Stimulated activated CD4-positive, alpha-beta T cell treated with anti-CD3 and anti-CD28 coated beads, Interleukin-15, amount 100 ng/mL, for 1 hour (primary cell): ENCODE measurements at places on chromosomes 4 and X.

DNA sequence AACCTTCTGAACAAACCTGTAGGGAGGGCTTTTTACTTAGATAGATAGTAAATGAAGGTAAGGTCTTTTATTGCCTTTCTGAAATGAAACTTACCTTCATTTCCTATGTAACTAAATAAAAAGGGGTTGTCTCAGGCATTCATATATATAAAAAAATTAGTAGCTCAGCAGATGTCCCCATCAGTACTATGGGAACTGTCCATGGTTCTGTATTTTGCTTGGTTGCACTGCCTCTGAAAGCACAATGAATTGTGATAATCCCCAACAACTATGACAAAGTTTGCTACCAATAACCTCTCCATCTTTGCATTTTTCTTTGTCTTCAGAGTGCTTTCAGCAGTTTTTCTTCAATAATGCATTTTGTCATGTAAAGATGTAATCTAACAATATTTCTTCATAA, 222.4 kb downstream of the SLIT2 start:
- DNase-seq = no peak

GRCh38 chr4:139208404-139208945, 31.5 kb upstream of the ELF2 start:
- DNase-seq = no peak

- no peak for DNase-seq
These were observed 7.5 kb upstream of the PTCHD1 start for GRCh38 chrX:23327104-23327503.

DNA sequence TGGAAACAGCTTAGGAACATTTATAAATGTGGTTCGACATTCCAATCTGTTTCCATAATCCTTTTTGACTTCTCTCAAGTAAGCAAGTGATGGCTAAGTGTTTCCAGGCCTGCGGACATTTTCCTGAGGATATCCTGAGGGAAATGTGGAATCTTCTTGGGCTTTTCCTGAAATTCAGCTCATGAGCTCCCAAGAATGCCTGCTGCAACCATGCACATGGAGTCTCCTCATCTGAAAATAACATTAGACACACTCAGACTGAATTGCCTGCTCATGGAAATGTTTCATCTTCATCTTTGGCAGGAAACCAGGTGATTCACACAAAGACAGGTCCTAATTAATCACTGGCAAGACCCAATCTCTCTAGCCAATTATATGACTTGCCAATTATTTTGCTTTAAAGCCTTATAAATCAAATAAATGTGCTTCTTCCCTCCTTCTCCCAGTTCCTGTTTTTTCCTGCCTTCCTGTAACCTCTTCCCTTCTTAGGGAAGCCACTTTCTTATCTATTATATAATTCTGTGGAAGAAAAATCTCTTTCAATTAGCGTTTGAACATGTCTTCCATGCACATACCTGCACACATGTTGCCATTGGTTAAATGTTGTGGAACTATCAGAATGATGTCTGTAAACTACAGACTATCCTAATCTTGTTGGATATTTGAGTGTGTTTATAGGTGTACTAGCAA, 104.6 kb upstream of the MXRA5 start:
- no peak for DNase-seq

DNA sequence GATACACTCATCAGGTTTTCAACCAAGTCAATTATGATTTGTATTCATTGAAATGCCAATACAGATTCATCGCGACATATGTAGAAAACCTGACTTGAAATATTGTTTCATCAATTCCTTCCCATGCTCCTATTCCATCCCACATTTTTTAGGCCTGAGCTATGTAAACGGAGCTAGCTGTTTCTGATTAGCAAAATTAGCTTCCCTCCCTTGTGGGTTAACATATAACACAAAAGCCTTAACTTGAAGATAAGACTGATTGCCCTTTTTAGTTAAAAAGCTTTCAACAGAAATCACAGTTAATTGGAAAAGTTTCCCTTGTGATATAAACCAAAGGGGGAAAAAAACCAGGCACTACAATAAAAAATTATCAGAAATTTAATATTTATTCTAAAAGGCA, 32.8 kb upstream of the DCLK2 start:
- DNase-seq = no peak

DNA sequence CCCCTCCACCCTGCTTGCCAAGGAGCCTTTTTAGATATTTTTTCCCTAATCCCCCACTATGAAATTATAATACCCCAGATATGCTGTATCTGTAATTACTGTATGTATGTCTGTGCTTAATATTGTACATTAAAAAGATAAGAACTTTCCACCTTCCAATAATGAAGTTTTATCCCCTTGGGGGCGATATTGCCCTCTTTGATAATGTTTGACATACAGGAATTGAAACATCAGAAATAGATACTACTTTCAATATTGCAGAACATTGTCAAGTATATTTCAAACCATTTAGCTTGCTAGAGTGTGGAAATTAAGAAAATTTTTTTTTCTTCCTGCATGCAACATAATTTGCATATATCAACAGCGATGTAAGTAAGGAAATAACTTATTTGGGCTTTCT, 58.9 kb downstream of the NAF1 start:
- DNase-seq = no peak

GRCh38 chr4:145823743-145824142, 114.9 kb downstream of the ZNF827 start:
- no peak for DNase-seq

DNA sequence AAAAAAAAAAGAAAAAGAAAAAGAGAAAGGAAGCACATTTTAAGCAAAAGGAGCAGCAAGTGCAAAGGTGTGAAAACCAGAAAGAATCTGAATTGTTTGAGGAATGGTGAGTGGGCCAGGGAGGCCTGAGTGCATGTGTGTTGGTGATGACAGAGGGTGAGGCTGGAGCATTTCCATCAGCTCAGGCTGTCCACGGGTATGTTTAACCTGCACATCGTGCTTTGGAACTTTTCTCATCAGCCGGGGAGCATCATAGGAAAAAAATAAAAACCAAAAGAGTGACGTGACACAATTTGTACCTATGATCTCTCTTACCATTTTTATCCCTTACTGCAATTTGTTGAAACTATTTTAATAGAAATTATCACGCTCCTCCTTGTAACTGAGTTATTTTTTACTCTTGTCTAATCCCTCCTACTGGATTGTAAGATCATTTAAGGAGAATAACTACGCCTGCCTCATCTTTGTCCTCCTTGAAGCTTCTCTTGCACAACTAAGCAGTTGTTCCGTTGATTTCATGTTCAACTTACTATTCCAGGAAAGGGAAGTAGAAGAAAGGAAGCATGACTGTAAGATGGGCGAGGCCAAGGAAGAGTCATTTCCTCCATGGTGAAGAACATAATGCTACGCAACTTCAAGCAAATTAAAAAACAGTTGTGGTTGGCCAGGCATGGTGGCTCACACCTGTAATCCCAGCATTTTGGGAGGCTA, 7.0 kb downstream of the PALLD start:
- DNase-seq = no peak

DNA sequence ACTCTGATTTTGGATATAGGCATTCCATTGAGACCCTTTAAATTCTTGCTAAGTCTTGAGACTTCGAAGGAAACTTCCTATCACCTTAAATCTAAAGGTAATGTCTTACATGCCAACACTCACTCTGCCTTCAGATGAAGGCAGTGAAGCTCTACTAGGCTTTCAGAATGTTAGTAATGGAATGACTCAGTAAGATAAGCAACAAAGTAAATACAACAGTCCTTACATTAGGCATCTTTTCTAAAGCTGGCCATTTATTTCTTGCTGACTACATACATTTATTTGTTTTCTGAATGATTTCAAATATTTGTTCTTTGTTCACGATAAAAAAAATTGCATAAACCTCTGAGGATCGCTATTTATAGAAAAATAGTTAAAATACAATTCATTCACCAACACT, 43.5 kb downstream of the ASIC5 start:
- DNase-seq = no peak

DNA sequence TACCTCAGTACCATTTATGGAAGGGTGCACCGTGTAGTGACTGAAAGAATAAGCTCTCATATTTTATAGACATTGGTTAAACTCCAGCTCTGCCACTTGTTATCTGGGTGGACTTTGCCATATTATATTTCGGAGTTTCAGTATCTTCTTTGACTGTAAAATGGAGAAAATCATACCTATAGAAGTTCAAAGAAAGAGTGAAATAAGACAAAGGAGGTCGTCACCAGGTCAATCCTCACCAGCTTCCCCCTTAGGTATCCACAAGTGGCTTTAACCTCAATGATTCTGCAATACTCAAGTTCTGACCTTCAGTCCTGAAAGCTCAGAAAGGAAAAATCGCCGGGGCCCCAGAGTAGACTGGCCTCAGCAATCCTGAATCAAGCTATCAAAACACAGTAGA, 64.3 kb downstream of the TMEM144 start:
- no peak for DNase-seq

GRCh38 chr4:81676537-81676936, 204.8 kb upstream of the RASGEF1B start:
- DNase-seq = no peak

DNA sequence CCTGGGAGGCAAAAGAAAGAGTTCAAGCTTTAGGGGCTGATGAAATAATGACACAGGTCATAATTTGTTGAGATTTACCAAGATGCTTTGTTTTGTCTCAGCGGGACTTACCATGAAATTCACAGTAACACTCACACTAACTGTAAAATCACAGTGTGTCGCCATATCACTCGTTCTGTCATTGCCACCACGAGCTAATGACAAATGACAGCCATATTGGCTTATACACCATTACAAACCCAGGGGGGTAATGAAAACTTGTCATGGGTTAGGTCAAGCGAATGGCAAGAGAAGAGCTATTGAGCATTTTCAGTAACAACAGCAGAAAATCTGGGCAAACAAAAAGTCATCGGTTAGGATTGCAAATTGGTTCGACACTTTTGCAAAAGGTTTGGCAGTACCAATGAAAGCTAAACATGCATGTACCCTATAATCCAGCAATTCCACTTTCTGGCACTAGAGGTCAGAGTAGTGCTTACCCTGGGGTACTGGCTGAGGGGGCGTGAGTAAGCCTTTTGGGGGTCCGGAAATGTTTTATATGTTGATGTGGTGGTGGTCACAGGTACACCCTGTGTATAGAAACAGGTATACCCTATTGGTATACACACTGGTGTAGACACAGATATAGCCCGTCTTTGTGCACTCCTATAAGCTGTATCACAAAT, 83.9 kb upstream of the RAI2 start:
- no peak for DNase-seq

- no peak for DNase-seq
These were observed 48.9 kb upstream of the MAMLD1 start for GRCh38 chrX:150314186-150314585.

DNA sequence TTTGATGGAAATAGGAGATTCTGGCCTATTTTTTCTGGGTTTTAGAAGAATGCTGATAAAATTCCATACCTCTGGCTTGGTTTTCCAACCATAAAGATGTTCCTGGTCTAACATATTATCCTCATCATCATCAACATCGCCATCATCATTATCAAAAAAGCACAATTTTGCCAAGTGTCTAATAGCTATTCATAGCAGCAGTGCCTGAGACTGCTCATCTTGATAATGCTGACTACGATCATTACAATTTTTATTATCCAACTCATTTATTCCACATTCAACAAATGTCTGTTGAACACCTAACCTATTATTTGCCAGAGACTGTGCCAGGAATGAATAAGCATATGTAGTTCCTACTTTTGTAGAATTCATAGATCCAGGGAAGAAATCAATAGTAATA, 303.5 kb upstream of the GATB start:
- no peak for DNase-seq

DNA sequence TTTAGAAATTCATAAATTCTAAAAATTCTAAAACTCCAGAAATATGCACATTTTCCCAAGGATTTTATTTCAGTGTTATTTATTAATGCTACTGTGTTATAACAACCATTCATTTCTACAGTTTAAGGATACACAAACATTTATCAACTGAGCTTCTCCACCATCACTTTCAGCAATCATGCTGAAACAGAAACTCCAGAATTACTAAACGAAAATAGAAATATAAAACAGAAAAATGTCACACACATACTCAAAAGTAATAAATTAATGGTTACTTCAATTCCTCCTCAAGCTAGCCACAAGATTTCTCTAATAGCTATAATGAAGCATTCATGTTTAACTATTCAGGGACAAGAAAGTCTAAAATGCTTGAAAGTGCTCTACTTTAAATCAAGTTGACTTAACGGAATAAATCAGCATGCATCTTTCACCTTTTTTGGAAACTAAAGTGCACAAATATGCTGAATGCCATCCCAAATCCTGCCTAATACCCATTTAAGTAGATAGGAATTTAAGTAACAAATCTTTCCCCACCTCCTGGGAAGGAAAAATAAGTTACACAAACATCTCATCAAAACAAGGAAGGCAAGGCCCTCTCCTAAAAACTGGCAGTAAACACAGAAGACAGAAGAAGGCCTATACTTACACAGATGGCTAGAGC, 563 bp downstream of the FAM13A start:
- no peak for DNase-seq

DNA sequence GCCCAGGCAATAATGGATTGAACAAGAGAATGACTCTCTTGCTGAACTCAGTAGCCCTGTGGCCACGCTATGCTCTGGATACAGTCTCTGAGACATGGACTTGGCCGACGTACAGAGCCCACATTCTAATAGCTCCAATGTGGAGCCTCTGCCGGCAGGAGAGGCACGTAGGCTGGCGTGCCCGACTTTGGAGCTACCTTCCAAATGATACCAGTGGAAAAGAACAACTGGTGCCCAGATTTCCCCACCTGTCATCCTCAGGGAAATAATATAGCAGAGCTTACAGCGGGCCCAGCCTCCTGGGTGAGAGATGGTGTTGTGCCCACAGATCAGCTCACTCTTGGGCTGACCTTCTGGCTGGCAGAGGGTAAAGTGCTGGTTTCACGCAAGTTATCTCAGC, 10.6 kb downstream of the NDP start:
- DNase-seq = no peak

DNA sequence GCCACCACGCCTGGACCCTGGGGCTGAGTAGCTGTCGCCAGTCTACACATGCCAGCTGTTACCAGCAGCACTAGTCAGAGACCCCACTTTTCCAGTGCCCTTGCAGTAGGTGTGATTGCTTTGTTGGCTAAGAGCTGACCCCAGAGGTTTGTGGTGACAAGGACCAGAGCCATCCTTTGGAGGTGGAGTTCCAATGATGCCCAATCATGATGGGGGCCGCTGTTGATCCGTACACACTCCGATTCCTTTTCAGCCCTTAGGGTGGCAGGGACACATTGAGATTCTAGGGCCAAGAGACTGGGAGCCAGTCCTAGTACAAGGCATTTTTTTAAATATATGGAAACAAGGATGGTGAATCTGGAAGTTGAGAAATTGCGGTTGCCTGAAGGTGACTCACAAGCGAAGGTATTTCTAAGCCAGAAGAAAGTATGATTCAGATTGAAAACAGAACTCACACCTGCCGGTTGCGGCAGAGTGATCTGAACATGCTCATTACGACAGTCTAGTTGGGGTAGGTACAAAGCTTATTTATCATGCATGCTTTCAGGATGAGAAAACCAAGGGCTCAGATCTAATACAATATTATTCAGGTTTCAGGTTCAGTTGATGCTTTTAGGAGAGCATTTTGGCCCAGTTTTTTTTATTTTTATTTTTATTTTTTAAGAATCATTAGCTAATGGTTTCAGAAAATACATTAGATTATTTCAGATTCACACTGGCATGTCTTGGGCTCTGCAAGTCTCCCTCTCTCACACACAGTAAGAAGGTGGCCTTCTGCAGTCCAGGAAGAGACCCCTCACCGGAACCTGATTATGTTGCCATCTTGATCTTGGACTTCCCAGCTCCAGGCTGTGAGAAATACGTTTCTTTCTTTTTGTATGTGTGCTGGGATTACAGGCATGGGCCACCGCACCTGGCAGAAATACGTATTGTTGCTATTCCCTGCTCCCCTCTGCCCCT, 43.4 kb downstream of the SHROOM2 start:
- DNase-seq = no peak
